ENCODE measurements at places on chromosomes 1 and 21. TPM values are rescaled to one million over a fixed set of nuclear protein-coding genes. Genes with fewer than 3 reads are reported as not detected.

The CIART gene
- 7.1 TPM for polyA plus RNA-seq

The FALEC gene
- 0.40 TPM for polyA plus RNA-seq

The FNBP1L gene
- 123 TPM for polyA plus RNA-seq

The HTR1D gene
- polyA plus RNA-seq, result 0.28 TPM

The PROK1 gene
- polyA plus RNA-seq, result 0.19 TPM

The KCNE2 gene
- 0.87 TPM for polyA plus RNA-seq

The RIPK4 gene
- polyA plus RNA-seq, result 18.7 TPM

The OR10T2 gene
- not detected for polyA plus RNA-seq

The RBM8A gene
- polyA plus RNA-seq, result 222 TPM

The ADGRL4 gene
- 24.6 TPM for polyA plus RNA-seq

The KCTD3 gene
- polyA plus RNA-seq, result 84.1 TPM

The PDZK1IP1 gene
- polyA plus RNA-seq, result 38.9 TPM

The CELA3A gene
- polyA plus RNA-seq, result not detected

The TENT5C gene
- polyA plus RNA-seq, result 3.2 TPM

DNA sequence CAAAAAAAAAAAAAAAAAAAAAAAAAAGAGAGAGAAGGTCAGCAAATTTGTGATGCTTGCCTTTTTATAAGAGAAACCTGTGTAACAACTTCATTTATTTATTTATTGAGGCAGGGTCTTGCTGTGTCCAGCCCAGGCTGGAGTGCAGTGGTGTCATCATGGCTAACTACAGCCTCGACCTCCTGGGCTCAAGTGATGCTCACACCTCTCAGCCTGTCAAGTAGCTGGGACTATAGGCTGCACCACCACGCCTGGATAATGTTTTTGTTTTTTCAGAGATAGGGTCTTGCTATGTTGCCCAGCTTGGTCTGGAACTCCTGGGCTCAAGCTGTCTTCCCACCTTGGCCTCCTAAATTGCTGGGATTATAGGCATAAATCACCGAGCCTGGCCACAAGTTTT is 42.4 kb downstream of the DHCR24 start:
- no peak for DNase-seq

- no peak for DNase-seq
Measured at GRCh38 chr1:176998183-176998795, 166.2 kb downstream of the ASTN1 start.

- no peak for DNase-seq
Measured at GRCh38 chr1:1437033-1437903, 1.8 kb downstream of the VWA1 start.

GRCh38 chr1:78716186-78716585 is 66.6 kb downstream of the IFI44 start:
- DNase-seq, result no peak

- no peak for DNase-seq
Measured at GRCh38 chr1:82755191-82755590, 954.5 kb downstream of the ADGRL2 start.

DNA sequence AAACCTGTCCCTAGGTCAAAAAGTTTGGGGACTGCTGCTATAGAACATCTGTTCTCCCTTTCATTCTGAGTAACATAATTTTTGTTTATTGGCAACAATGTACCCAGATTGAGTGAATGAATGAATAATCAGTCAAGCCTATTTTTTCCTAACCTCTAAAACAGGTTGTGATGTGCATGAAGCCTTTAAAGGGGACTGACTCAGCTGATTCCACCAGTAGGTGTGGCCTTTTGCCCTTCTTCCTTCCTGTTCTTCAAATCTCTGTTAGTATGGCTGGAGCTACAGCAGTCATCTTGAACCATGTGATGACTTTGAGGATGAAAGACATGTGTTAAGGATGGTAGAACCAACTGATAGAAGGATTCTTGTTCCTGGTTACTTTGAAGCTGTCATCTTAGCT is 476.1 kb downstream of the NUF2 start:
- no peak for DNase-seq

DNA sequence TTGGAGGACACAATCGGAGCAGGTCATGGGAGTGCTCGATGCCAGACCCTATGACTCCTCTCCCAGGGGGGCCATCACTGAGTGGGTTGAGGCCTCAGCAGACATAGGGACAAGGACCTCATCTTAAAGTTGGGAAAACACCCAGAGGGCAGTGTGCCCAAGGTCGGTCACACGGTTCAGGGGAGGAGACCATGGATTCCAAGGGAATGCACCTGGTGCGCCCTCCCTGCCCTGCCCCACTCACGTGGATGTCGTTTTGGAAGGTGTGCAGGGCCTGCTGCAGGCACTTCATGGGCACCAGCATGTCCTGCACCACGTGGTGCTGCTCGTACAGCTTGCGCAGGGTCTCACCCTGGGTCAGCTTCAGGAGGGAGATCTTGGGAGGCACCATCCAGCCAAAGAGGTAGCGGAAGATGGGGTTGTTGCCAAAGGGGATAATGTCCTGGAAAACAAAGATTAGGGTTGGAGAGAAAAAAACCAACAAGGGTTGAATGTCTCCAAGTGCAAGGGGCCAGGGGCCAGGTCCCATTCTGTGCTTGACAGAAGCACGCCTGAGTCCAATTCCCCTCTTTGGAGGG is 33.1 kb downstream of the DHCR24 start:
- no peak for DNase-seq

DNA sequence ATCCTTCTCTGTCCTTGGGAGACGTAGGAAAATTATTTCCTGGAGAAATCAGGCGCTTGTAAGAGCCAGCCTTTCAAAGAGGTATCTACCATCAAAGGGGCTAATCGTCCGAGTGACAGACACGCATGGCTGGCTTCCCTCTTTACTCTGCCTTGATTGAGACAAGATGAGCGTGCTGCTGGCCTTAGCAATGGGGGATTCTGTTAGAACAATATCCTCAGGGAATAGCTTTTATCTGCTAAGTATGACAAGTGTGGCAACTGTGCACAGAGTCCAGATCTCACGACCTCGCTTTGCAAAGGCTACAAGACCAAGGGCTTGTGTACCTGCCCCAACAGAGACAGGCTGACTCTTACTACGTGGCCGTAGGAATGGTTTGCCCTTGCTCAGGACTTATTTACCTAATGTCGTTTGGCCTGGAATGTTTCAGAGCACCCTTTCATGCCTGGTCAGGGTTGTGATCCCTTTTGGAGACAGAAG is 417.1 kb downstream of the KIF26B start:
- no peak for DNase-seq

GRCh38 chr1:117596023-117596720 is 9.7 kb upstream of the TENT5C start:
- no peak for DNase-seq

GRCh38 chr21:43879348-43880110 is 14.5 kb downstream of the AGPAT3 start:
- DNase-seq, result no peak

DNA sequence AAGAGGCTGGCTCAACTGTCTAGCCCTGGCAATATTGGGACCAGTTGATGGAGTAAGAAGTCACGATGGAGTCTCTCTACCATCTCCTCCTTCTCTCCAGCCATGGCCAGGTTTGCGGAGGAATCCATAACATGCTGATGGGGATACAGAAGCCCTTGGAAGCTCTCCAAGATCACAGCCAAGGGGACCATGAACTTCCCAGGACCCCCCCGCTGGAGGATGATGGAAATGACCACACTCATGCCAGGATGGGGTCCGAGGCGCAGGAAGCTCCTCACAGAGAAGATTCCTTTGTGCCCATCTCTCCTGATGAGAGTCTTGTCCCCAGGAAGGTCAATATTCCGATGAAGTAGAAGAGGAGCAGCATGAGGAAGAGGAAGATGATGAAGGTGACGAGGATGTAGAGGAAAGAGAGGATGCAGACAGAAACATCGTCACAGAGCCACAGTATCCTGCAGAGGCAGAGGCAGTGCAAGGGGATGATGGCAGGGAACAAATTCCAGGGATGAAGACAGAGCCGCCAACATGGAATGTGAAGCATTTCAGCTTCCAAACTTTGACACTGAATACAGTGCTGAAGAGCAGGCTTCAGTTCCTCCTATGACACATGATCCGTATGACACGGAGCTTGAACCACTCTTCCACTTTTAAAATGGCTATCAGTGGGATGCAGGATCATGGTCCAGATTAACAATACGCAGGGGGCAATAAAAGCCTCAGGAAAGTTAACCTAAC is 57.9 kb upstream of the EDN2 start:
- DNase-seq, result no peak

GRCh38 chr1:86798608-86799291 is 94.4 kb downstream of the SH3GLB1 start:
- no peak for DNase-seq

GRCh38 chr21:32476661-32477423 is 64.3 kb downstream of the EVA1C start:
- no peak for DNase-seq

DNA sequence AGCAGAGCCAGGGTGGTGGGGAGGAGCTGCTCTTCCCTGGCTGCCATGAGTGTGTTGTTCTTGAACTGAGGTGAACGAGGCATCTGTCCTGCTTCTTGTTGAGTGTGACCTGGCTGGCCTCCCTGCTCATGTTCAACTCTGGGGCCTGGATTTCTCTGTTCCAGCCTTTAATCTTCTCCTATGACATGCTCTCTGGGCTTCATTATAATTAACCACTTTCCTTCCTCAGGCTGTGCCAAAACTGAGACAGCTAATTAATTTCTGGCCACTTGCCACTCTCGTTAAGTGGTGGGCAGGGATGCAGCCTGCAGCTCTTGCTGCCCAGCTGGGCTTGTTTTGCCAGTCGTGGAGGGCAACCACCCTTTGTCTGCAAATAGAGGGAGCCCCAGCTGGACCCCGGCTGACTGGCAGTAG is 23.3 kb downstream of the OPRD1 start:
- DNase-seq, result no peak

DNA sequence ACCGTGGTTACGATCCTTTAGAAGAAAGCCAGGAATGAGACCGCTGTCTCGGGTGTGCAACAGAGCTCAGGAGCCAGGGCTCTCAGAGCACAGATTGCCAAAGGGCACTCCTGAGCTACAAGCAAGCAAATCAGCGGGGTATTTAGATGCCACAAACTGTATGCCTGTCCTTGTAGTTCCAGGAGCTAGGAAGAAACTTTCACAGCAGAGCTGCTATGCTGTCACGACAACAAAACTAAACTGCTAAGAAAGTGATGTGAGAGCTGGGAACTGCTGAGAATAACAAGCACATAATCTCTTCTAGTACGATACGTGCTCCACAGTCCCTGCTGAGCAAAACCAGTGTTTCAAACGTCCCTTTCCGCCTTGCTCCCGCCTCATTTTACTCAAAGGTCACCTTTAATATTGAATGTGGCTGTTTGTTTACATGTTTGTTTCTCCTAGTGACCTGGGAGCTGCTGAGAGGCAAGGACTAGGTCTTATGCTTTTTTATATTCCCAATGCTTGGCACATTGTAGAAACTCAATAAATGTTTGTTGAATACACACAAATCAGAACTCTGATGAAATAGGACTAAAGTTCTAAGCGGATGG is 14.7 kb downstream of the GREM2 start:
- DNase-seq, result no peak

DNA sequence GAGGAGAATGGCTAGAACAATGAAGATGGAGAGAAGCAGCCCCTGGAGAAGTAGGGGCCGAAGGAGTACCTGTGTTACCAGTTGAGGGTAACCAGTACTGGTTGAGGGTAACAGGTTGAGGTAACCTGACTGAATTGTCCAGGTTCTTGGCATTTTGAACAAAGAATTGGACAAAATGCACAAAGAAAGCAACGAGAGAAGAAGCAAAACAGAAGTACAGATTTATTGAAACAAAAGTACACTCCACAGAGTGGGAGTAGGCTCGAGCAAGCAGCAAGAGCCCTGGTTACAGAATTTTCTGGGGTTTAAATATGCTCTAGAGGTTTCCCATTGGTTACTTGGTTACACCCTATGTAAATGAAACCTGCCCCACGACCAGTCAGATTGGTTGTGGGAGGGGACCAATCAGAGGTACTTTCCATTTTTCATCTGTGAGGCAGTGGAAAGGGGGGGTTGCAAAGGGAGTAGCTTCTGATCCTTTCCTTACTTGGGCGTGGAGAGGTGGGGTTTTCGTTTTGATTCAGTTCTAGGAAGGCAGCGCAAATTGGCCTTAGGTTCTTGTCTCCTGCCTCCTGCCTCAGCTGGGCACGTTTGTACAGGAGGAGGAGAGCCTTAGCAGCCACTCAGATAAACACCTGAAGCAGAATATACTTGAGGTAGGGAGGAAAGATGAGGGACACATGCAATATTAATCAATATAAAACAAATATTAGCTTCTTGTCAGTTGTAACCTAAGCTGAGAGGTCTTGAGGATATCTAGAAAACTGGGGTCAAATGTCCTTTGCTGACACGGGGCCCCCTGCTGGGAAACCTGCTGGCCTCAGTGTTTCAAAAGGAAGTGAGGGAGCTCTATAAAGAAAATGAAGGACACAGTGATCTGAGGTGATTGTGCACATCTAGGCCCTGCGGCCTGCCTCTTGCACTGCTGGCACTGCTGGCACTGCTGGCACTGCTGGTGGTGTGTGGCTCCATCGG is 14.3 kb upstream of the LSM10 start:
- DNase-seq, result no peak

DNA sequence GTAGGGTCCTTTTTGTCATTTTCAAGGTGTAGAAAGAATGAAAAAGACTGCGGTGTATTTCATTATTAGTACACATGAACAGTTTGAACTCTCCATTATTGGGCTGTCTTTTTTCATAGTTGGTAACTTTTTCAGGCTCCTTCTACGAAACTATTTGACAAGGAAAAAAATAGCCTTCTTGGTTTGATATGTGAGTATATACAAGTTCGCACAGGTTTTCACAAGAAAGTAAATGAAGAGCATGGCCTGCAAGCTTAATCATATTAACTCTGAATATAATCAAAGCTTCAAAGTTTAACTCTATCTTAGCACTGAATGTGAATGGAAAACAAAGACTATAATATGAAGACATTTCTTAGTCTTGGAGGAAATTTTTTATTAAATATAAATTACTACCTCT is 290.0 kb upstream of the ADGRL2 start:
- no peak for DNase-seq

DNA sequence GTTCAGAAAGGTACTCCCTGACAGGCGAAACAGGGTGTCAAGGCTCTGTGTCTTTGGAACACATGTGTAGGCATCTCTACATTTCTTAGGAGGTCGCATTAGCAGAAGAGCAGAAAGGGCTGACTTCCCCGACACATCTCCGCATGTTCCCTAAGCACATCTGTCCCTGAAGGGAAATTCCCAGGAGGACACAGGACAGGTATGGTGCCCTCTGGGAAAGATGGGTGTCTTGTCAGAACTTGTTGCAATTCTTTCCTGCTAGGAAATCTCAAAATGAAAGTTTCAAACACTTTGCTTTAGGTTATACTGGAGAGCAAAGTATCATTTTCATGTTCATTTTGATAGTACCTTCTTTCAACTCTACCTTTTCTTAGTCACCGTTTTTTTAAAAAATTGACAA is 2.0 kb downstream of the DSCAM start:
- DNase-seq, result no peak

DNA sequence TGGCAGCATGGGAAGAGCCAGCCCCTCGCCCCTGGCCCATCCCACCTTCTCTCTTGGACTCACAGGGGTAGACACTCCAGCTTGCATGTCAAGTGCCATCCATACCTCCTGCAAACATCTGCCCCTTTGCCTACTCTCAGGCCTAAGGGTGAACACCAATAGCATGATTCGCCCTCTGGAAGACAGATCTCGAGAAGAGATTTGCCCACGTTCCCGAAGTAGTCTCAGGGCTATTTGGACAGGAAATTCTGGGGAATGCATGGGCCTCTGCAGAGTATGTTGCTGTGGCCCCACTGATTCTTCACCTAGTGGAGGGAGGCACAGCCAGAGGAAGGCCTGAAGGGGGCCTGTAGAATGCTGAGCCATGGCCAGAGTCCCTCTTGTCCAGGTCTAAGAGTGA is 29.8 kb upstream of the DNASE2B start:
- no peak for DNase-seq

GRCh38 chr1:17653276-17653675 is 101.9 kb upstream of the ACTL8 start:
- DNase-seq, result no peak
